Fibroblast of skin of right biceps (primary cell): ENCODE measurements at places on chromosomes 16 and 17.

DNA sequence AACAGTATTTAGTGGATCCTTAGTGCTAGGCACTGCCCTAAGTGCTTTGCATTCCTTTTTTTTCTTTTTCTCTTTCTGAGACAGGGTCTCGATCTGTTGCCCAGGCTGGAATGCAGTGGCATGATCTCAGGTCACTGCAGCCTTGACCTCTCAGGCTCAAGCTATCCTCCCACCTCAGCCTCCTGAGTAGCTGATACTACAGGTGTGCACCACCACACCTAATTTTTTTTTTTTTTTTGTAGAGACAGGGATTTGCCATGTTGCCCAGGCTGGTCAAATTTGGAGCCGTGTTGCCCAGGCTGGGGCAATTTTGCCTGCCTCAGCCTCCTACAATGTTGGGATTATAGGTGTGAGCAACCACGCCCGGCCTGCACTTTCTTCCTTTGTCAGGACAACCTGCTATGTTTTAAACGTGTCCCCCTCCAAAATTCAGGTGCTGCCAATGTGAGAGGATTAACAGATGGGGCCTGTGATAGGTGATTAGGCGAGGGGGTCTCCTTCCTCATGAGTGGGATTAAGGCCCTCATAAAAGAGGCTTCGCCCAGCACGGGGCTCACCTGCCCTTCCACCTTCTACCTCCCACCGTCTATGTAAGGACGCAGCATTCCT, 5.4 kb downstream of the NQO1 start:
- no peak for DNase-seq

- peak; percentile 92 for DNase-seq
These were observed 125.9 kb upstream of the HS3ST3A1 start for GRCh38 chr17:13727441-13728171.

GRCh38 chr17:57808882-57809281, 41.0 kb downstream of the MRPS23 start:
- DNase-seq = peak; percentile 7

DNA sequence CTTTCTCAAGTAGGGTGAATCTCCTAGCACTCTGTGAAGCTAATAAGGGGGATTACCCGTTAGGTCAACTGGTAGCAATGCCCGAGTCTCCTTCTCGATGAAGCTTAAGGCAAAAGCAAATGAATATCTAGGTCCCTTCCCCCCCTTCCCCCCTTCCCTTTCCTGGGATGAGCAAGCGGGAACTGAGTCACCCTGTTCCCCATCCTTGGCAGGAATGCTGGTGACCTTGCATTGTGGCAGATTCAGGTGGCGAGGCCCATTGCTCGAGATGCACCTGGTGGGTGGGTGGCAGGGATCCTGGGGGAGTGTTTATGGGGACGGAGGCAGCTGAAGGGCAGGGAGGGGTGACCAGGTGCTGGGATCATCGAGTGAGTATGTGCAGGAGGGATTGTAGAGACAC, 7.1 kb downstream of the NXPH3 start:
- peak; percentile 43 for DNase-seq

- DNase-seq = peak; percentile 80
These were observed 15.2 kb downstream of the KRT23 start for GRCh38 chr17:40922239-40922638.

- DNase-seq = no peak
These were observed 341.2 kb upstream of the ZFHX3 start for GRCh38 chr16:73389085-73389484.

GRCh38 chr16:67299269-67299668, 19.9 kb downstream of the PLEKHG4 start:
- DNase-seq = no peak

- DNase-seq = no peak
These were observed 10.9 kb upstream of the TMEM170A start for GRCh38 chr16:75475420-75475847.

DNA sequence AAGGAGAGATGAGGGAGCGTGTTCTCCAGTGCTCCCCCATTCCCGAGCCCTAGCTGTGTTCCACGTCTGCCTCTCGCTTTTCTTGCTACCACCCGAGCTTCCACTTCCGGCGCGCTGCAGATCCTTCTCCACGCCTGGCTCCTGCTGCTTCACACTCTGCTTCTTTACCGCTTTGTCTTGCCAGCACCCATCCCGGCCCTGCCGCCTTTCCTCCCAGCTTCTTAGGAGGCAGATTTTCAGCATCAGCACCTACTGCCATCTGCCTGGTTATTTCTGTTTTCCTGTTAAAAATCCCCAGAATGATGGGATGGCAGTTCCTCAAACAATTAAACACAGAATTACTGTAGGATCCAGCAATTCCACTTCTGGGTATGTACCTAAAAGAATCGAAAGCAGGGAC, 64.7 kb downstream of the ELAC2 start:
- no peak for DNase-seq
